Activated naive CD8-positive, alpha-beta T cell treated with anti-CD3 and anti-CD28 coated beads, Interleukin-2, amount 10 ng/mL, durations not matched to agents 7 days and 5 days (primary cell): ENCODE measurements at places on chromosomes 16 and 17.

DNA sequence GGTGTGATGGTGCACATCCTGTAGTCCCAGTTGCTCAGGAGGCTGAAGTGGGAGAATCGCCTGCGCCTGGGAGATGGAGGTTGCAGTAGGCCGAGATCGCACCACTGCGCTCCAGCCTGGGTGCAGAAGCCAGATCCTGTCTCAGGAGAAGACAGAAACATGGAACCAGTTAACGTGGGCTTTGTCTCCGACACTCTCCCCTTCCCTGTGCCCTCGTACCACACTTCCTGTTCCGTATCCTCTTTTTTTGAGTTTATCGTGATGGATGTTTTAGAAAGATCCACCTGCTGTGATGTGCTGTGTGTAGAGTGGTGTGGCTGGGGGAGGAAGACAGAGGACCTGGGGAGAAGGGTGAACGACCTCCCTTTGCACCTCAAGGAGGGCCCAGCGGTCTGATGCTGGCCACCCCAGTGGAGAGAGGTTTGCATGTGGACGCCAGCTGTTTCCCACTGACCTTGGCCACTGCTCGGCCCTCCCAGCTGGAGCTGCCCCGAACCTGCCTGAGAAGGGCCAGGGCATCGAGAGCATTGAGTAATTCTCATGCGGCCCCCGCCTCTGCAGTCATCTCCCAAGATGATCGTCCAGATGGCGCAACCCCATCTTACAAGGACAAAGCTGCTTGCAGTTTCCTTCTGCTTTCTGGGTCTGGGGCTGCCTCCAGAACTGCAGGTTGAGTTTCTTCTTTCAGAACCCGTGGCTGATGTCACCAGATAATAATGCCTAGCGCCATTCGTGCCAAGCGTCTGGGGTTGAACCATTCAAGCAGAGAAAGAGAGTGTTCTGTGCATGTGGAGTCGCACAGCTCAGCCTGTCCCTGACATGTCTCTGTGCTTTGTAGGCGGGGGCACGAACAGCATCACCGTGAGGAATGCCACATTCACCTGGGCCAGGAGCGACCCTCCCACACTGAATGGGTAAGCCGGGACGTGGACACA is 126.3 kb downstream of the ABCC1 start:
- no peak for DNase-seq

DNA sequence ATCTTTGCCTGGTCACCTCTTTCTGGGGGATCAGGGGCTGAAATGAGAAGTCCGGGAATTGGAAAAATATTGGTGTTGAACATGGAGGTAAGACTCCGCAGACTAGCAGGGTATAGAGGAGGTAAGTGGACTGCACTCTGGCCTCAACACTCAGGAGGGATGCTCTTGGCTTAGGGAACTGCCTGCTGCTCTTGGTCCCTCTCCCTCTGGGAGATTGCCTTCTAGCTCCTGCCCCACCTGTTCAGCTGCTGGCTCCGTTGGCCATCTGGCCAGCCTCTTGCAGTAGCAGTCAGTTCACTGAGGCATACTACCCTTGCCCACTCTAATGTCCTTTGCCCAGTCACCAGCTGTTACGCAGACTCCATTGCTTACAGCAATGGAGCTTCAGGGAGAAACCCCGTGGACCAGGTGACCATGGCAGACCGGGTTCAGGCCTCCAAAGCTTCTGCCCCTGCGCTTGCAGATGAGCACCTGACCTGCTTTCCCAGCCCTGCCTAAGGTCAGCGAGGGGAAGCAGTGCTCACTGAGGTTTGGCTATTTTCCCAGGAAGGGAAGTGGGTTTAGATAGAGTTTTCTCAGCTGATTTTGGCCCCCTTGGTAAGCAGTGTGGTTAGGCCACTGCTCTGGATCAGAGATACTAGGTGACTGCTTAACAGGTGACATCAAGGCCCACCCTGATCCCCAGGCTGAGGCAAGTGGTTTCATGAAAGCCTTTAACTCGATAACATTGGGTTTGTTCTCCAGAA is 11.9 kb downstream of the CDK5RAP3 start:
- DNase-seq: no peak

DNA sequence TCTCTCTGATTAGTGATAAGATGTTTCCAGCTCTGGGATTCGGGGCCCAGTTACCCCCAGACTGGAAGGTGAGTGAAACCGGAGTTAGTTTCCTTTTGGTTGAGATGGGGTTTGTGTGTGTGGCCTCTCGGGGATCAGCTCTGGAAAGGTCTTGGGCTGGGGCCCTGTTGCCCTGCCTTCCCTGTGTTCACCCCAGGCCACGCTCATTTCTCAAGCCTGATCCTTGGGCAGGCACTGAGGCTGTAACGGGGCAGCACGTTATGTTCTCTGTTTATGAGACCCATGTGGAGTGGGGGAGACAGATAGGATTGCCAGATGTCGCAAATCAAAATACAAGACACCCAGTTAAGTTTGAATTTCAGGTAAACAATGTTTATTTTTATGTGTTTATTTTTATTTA is 35.5 kb downstream of the CPNE2 start:
- no peak for DNase-seq

- no peak for DNase-seq
Measured at GRCh38 chr17:82980632-82981031, 98.8 kb upstream of the METRNL start.

GRCh38 chr16:47667956-47668355 is 206.8 kb downstream of the PHKB start:
- no peak for DNase-seq

GRCh38 chr17:7610641-7611040 is 4.1 kb downstream of the FXR2 start:
- DNase-seq: no peak

- no peak for DNase-seq
Measured at GRCh38 chr17:1031711-1032110, 34.8 kb downstream of the TIMM22 start.

DNA sequence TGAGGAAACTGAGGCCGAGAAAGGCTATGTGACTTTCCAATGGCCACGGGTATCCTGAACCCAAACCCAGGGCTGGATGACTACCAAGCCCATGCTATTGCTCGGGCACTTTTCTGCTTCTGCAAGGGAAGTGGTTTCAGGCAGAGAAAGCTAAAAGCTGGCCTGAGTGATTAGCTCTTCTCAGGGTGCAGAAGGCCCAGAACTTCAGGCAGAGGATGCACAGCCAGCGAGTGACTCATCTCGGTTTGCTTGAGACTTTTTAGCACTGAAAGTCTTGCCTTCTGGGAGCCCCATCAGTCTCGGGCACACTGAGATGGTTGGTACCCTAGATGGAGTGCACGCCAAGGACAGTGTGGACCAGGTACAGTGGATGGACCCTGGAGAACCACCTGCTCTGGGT is 129.5 kb upstream of the SDK2 start:
- DNase-seq: no peak

- DNase-seq: no peak
Measured at GRCh38 chr16:81925016-81925415, 86.3 kb downstream of the SDR42E1 start.

DNA sequence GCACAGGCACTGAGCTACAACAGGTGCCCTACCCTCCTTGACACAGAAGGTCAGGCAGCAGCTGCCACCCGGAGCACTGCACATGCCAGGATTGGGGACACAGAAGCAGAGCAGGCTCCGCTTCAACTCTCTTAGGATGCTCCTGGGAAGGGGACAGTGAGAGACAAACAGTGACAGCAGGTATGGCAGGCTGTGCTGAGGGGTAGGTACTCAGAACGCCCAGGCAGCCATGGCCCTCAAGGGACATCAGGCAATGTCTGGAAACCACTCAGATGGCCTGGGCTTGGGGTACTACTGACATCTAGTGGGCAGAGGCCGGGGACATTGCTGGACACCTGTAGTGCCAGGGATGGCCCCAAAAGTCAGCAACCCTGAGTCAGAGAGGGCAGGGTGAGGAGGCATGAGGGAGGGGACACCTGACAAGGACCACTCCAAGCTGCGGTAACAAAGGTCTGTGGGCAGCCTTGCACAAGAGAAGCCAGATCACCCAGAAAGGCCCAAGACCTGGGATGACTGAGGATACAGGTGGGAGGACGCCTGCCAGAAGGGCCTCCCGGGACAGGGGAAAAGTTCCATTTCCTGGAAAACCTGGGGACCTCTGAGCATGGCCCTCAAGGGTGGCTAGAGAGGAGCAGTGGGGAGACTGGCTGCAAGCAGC is 21.2 kb downstream of the PEMT start:
- DNase-seq: no peak

DNA sequence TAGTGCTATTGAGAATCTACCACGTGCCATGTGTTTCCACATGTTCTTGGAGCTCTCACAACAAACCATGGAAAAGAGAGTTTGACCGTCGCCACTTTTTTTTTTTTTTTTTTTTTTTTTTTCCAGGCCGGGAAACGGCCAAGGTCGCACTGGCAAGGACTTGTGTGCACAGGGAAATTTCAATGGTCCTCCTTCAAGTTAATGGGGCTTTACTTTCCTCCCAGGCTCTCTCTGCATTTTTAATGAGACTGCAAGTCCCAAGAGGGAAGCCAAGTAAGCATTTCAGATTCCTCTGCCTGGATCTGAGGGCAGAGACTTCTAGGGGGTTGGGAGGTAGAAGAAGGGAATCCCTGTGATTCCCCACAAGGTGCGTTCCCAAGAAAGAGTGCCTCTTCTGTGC is 94.7 kb upstream of the MPHOSPH6 start:
- no peak for DNase-seq

DNA sequence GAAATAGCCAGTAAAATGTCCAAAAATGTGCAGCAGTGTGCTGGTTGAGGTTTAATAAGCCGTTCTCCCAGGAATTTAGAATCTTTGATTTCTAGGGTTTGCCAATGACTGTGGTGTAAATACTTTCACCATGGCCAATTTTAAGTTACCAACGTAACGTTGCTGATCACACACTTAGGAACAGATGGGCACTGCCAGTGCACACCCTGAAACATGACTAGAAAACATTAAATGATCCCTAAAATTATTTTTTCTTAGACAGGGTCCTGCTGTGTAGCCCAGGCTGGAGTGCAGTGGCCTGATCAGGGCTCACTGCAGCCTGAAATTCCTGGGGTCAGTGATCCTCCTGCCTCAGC is 3.2 kb downstream of the CA5A start:
- no peak for DNase-seq

GRCh38 chr16:28140788-28141618 is 70.8 kb downstream of the XPO6 start:
- peak; percentile 49 for DNase-seq

- DNase-seq: no peak
Measured at GRCh38 chr16:23924128-23924527, 88.3 kb downstream of the PRKCB start.

DNA sequence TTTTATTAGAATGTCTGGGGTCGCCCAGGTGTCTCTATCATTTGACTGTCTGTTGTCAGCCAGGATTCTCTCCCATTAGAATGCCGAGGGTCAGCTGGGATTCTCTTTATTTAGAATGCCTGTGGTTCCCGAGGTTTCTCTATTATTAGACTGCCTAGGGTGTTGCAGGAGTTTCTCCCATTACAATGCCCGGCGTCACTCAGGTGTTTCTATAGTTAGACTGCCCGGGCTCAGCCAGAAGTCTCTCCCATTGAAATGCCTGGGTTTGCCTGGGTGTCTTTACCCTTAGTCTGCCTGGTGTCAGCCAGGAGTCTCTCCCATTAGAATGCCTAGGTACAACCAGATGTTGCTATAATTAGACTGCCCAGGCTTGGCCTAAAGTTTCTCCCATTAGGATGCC is 2252.0 kb downstream of the TP53TG3F start:
- no peak for DNase-seq

- no peak for DNase-seq
Measured at GRCh38 chr17:70137451-70138230, 31.7 kb upstream of the KCNJ2 start.

DNA sequence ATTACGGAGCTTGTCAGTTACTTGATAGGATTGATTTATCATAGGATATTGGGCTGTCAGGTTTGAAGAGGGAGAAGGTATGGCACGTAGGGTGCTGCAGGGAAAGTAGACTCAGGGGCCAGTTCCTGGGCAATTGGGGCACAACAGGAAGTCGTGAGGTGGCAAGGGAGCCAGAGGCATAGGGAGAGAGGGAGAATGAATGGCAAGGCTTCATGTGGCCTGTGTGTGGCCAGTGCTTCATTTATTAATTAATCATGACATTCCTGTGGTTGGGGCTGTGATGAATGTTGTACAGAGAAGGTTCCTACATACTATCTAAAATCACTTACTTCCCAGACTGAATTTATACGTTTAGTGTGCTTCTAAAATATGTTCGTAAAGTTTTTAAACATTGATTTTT is 19.3 kb downstream of the MFSD11 start:
- no peak for DNase-seq

GRCh38 chr17:62907961-62908360 is 58.1 kb upstream of the TANC2 start:
- no peak for DNase-seq

GRCh38 chr16:50278251-50278650 is 11.9 kb downstream of the ADCY7 start:
- no peak for DNase-seq

DNA sequence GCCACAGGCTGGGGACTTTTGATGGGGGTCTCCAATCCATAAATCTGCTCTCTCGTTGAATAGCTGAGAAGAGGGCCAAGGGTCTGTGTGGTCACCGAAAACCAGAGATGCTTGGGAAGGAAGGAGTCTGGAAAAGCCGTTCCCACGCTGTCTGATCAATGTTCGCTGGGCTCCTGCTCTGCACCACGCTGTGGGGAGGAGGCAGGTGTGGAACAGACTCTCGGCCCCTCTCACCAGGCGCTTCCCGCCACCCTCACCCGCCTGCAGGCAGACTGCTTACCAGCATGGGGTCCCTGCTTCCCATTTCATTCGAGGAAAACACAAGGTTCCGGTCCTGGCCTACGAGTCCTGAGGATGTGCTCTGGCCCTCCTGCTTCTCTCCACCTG is 702 bp upstream of the ALDH3A1 start:
- DNase-seq: no peak

DNA sequence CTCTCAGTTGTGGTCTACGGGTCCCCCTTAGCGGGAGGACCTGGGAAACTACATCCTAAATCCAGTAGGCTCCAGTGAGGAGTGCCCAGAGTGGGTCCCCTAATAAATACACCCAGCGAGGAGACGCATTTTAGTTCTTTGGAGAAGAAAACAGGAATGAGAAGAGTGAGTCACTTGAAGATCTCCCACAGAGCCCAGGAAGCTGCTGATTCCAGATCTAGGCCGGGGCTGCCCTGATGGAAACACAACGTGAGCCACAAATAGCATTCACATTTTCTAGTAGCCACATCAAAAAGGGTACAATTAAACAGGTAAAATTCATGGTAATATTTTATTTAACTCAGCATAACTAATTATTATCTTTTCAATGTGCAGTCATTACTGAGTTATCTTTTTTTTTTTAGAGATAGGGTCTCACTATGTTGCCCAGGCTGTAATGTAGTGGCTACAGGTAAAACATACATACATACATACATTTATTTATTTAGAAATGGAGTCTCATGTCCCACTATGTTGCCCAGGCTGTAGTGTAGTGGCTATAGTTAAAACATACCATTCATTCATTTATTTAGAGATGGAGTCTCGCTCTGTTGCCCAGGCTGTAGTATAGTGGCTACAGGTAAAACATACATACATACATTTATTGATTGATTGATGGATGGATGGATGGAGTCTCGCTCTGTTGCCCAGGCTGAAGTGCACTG is 21.5 kb downstream of the FBXO31 start:
- DNase-seq: no peak
